SJCRH30 (cell line): ENCODE measurements at places on chromosomes 2 and 18.

- no peak for DNase-seq
These were observed 151.8 kb downstream of the ANKRD30BL start for GRCh38 chr2:132009874-132010521.

- no peak for DNase-seq
These were observed 8.6 kb downstream of the RBMS1 start for GRCh38 chr2:160484859-160485520.

DNA sequence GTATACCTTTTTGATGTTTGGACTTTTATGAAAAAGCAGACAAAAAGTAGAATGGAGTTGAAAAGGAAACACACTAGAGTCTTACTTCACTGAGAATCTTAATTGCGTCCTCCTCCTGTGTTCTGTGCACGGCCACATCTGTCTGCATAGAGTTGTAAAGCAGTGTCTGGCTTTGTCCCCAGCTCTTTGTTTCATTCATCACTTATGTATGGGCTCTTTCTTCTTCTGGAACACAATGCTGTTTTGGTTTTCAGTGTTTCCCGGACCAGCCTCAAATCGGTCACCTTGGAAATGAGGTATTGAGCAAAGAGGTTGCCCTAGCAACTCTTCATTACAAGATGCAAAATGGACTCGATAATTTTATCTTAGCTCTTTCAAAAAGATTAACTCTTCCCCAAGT is 104.3 kb upstream of the CNGA3 start:
- no peak for DNase-seq

GRCh38 chr2:47272905-47273758 is 118.0 kb upstream of the STPG4 start:
- DNase-seq, result no peak

DNA sequence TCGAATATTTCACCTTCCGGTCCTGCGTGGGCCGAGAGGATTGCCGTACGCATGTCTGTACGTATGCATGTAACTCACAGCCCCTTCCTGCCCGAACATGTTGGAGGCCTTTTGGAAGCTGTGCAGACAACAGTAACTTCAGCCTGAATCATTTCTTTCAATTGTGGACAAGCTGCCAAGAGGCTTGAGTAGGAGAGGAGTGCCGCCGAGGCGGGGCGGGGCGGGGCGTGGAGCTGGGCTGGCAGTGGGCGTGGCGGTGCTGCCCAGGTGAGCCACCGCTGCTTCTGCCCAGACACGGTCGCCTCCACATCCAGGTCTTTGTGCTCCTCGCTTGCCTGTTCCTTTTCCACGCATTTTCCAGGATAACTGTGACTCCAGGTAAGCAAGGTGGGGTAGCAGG is at the start of gene SERPINB5:
Gene SERPINB5 (plus strand): TSS at position 291 of the 400 bp plus-strand sequence. CDS start 7,471 bp downstream, outside the sequence.
- DNase-seq, result no peak

DNA sequence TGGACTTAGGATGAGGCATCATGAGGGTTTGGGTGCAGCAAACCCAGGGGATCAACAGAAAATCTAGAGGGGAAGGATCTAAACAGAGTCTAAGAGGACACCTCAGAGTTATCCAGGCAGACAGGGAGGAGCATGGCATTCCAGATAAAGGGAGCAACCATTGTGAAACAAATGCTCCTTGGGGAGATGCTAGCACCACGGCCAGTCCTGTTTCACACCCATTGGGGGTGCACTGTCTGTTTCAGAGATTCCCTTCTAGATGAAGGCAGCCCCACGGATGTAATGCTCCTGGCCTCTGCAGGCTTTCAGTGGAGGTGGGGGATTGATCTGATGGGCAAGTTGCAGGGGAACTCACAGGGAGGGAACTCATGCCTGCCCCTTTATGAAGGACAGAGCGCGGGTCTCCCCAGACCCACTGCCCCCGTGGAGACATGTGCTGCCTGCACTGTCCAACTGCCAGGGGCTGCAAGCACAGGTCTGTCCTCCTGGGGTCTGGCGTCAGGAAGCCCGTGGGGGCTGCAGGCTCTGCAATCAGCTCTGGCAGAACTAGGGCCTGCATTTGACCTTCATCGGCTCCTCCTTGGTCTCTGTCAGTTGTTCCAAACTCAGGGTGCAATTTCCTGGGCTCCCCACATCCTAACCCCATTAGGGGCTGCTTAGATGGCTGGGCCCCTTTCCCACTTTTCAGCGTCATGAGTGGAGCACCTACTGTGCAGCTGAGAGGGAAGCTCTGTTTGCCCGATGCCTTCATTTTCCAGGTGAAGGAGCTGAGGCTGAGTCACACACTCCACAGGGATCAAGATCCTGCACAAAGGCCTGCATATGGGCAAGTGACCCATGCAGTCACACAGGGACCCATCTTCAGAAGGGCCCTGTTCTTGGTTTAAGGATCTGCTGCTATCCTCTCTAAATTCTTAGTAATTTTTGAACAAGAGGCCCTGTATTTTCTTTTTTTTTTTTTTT is 163.4 kb downstream of the ARL4C start:
- DNase-seq, result no peak
